ENCODE measurements at places on chromosomes 4 and X. TPM values are rescaled to one million over a fixed set of nuclear protein-coding genes. Genes with fewer than 3 reads are reported as not detected.

- no peak overlapping the region for H3K27ac ChIP-seq
- H3K36me3 ChIP-seq = no peaks in the 10 kb centered on the region
- H3K4me3 ChIP-seq = no peak overlapping the region
- DNase-seq = peak; percentile 43
These were observed 5.8 kb downstream of the ANOS1 start for GRCh38 chrX:8726031-8726652.

- H3K4me3 ChIP-seq = no peak overlapping the region
- H3K4me1 ChIP-seq = peaks cover 5% of the 10 kb centered on the region
- no peak overlapping the region for H3K27ac ChIP-seq
- H3K36me3 ChIP-seq = peaks cover 43% of the 10 kb centered on the region
- no peaks in the 10 kb centered on the region for H3K27me3 ChIP-seq
These were observed 7.5 kb downstream of the RASL11B start for GRCh38 chr4:52869656-52870055.

GRCh38 chrX:2383735-2384134 lies 117.0 kb downstream of the DHRSX start:
- H3K36me3 ChIP-seq = no peaks in the 10 kb centered on the region
- H3K4me3 ChIP-seq = no peak overlapping the region
- no peak overlapping the region for H3K27ac ChIP-seq

DNA sequence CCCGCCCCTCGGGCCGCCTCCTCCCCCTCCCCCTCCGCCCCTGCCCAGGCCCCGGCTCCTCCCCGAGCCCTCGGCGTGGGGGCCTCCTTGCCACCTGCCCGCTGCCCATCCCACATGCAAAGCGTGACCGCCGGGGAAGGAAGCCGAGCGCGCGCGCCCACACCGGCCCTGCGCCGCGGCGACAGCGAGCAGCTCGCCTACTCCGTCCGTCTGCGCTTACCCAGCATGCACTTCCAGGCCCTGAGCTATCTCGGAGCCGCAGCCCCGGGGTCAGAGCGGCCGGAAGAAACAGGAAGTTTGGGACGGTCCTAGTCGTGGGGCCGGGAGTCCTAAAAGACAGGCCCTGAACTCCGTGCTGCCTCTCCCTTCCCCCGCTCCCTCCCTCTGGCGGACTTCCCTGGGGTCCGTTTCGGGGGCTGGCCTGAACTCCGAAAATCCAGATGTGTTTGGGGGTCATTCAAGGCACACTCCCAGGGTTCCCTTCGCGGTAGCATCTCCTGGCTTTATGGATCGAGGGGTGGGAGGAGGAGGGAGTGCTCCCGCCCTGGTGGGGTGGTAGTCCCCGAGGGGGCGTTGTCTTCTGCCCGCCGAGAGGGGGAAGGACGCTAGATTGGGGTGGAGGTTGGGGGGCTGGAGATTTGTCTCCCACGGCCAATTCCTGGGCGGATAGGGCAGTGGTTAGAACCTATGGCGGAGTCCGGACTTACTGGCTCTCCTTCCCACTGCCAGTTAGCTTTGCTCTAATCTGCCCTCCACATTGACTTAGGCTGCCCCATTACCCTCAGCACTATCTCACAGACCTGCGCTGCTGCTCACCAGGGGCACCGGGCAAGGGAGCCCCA lies 25.0 kb upstream of the BCORL1 start:
- H3K36me3 ChIP-seq = no peaks in the 10 kb centered on the region
- no peak for DNase-seq
- H3K4me1 ChIP-seq = no peaks in the 10 kb centered on the region
- H3K4me3 ChIP-seq = no peak overlapping the region
- no peak overlapping the region for H3K27ac ChIP-seq
- peaks cover 21% of the 10 kb centered on the region for H3K27me3 ChIP-seq

GRCh38 chrX:32397562-32398216 lies 813.7 kb downstream of the DMD start:
- no peak overlapping the region for H3K27ac ChIP-seq
- H3K4me1 ChIP-seq = no peaks in the 10 kb centered on the region
- no peak overlapping the region for H3K4me3 ChIP-seq
- no peak for DNase-seq

GRCh38 chrX:65926095-65927019 lies 113.5 kb downstream of the VSIG4 start:
- H3K4me1 ChIP-seq = peaks cover under 1% of the 10 kb centered on the region
- no peaks in the 10 kb centered on the region for H3K36me3 ChIP-seq
- DNase-seq = no peak
- no peak overlapping the region for H3K27ac ChIP-seq

GRCh38 chr4:108352664-108353308 lies 184.1 kb upstream of the LEF1 start:
- DNase-seq = no peak
- H3K4me1 ChIP-seq = no peaks in the 10 kb centered on the region
- H3K36me3 ChIP-seq = no peaks in the 10 kb centered on the region
- no peaks in the 10 kb centered on the region for H3K27me3 ChIP-seq

DNA sequence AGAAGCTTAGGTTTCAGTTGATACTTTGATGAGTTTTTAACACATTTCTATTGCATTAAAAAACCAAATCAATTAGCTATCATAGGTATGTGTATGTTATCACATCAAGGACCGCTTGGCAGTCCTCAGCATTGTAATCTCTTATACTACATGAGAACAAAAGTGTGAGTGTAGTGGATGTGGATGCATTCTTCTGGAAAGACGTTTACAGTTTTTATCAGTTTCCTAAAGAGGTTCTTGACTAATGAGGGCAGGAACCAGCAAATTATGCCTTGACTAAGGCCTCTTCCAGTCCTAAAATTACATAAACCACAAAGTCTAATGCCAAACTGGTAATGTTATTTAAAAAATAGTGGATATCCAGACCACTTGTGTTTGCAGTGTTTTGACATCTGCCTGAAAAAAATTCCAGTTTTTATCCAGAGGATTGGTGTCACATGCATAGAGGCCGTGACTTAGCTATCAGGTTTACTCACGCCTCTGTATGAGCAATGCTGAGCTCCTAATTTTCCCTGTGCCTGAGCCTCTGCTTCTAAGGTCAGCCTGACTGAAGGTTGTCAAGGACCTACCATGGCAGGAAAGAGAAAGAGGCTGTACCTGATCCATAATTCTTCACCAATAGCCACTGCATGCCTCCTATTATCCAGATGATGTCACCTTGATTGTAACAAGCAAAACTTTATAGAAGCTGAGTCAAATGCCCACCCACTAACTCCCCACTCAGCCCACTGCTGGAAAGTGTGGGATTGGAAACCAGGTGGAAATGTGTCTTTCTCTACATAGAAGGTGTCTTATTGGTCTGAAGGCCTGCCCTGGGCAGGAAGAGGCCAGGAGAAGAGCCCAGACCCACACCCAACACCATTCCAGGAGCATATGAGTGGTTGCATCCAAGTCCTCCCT lies 68.7 kb downstream of the ENPP6 start:
- H3K4me1 ChIP-seq = no peaks in the 10 kb centered on the region
- H3K4me3 ChIP-seq = no peak overlapping the region
- H3K27me3 ChIP-seq = no peaks in the 10 kb centered on the region

DNA sequence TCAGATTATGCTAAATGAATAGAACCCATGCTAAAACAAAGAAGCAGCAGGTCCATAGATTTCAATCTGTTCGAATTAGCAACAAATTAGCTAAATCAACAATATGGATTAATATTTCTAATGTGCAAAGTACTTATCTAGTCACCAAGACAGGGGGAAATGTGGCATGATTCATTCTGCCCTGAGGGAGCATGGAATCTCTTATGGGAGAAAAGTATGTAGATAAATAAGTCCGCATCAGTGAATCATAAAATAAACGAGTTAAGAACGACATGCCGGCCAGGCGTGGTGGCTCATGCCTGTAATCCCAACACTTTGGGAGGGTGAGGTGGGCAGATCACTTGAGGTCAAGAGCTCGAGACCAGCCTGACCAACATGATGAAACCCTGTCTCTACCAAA lies 102.1 kb downstream of the ANOS1 start:
- no peak overlapping the region for H3K27ac ChIP-seq
- H3K4me3 ChIP-seq = no peak overlapping the region
- DNase-seq = peak; percentile 51
- H3K36me3 ChIP-seq = no peaks in the 10 kb centered on the region
- H3K4me1 ChIP-seq = no peaks in the 10 kb centered on the region

DNA sequence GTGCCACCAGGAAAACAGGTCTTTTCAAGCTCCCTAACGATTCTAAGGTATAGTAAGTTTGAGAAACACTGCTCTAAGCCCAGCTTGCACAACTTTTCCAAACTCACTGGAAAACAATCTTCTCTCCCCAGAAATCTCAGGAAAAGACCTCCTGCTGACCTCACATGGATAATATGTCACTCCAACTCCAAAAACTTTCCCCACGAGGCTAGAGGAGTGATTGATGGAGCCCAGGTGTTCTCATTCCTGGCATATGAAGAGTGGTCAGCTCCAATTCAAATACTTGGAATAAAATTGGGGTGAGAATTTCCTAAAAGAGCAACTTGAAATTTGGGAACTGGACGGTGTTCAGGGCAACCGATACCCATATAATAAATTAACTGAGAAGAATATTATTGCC lies 299.9 kb downstream of the PPP4R3C start:
- H3K27me3 ChIP-seq = no peaks in the 10 kb centered on the region
- H3K27ac ChIP-seq = no peak overlapping the region
- H3K36me3 ChIP-seq = no peaks in the 10 kb centered on the region
- no peak overlapping the region for H3K4me3 ChIP-seq

- no peaks in the 10 kb centered on the region for H3K27me3 ChIP-seq
- DNase-seq = peak; percentile 17
- no peak overlapping the region for H3K4me3 ChIP-seq
- H3K27ac ChIP-seq = no peak overlapping the region
- no peaks in the 10 kb centered on the region for H3K36me3 ChIP-seq
- H3K4me1 ChIP-seq = no peaks in the 10 kb centered on the region
These were observed 206.9 kb downstream of the GLUD2 start for GRCh38 chrX:121254336-121254735.

GRCh38 chrX:30577362-30577991 lies at the start of gene TASL:
Gene TASL, minus strand, starts transcription at chrX:30577766. Its CDS starts 17,411 bp downstream, at chrX:30560355.
- H3K27me3 ChIP-seq = peaks cover 13% of the 10 kb centered on the region
- no peaks in the 10 kb centered on the region for H3K4me1 ChIP-seq
- no peaks in the 10 kb centered on the region for H3K36me3 ChIP-seq
- no peak within 1 kb of the TSS for H3K4me3 ChIP-seq

- H3K36me3 ChIP-seq = no peaks in the 10 kb centered on the region
- H3K4me1 ChIP-seq = no peaks in the 10 kb centered on the region
- H3K27ac ChIP-seq = no peak overlapping the region
- H3K4me3 ChIP-seq = no peak overlapping the region
- no peak for DNase-seq
These were observed 103.5 kb upstream of the ENPEP start for GRCh38 chr4:110372485-110372884.

- peak; percentile 73 for DNase-seq
- H3K27me3 ChIP-seq = no peaks in the 10 kb centered on the region
- H3K36me3 ChIP-seq = peaks cover 25% of the 10 kb centered on the region
These were observed 43.7 kb downstream of the NSG1 start for GRCh38 chr4:4430492-4431195.

The YTHDC1 gene
- total RNA-seq = 117 TPM

The PCYT1B gene
- total RNA-seq = not detected

The HPGDS gene
- not detected for total RNA-seq

The PLAC8 gene
- 3.3 TPM for total RNA-seq

The ARR3 gene
- total RNA-seq = not detected

The TECRL gene
- total RNA-seq = not detected

The CT45A6 gene
- total RNA-seq = not detected

The ACOX3 gene
- 17.9 TPM for total RNA-seq

The CCNA2 gene
- 12.1 TPM for total RNA-seq
